ENCODE measurements at places on chromosomes 4 and X.

- no peak for DNase-seq
Observed at GRCh38 chr4:175066923-175067627, 148.9 kb downstream of the ADAM29 start.

DNA sequence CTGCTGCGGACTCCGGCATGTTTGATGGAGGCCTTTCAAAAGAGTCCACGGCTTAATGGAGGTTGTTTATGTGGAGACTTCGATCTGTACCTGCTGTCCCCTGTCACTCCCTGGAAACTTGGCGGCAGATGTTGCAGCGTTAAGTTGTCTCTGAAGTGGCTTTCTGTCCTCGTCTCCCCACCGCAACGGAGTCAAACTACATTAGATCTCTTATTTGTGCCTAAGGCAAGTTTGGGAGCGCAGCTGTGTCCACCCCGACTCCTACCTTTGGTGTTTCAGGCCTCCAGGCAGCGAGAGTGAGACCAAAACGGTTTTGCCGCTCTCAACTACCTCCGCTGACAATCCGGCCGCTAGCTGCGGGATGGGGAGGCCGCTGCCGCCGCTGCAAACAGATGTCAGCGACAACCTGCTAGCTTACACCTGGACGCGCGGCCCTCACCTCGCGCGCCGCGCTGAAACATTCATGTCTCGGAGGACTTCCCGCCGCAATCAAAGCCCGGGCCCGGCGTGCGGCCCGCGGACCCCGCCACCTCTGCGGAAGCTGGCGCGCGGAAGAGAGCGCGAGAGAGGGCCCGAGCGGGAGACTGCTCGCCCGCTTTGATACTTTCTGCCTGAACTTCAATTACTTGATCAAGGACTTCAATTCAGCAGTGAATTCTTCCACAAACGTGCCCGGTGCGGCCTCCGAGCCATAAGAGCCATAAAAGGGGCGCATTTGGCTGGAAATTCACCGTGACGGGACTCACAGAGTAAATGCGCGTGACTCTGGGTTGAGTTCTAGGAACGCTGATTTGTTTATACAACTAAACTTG is 108.4 kb downstream of the ANTXR2 start:
- DNase-seq = no peak

GRCh38 chr4:120007191-120007871 is 59.3 kb downstream of the MAD2L1 start:
- no peak for DNase-seq

DNA sequence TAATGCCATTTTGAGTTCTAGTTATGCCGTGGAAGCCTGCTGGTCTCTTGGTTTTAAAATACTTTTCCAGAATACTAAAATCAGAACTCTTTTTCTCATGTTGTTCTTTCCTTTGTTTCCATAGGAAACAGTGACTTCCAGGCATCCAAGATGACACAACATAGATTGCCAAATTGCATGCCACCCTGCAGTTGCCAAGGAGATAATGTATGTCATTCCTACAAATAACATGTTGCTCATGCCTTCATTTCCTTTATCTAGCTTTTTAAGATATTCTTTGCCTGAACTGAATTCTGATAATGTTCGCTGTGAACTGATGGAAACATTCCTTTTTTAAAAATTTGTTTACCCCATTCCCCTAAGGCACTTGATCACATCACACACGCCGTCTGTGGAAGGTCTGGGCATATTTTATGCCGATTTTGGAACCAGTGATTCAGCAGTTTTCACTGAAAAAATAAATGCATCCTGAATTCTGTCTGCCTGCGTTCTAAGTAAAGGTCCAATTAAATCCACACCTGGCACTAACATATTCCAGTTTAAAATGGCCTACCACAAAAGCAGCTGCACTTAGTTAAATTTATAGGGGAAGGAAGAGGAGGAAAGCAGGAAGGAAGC is 38.0 kb upstream of the COX7B2 start:
- no peak for DNase-seq

GRCh38 chr4:1359144-1359501 is 12.1 kb downstream of the UVSSA start:
- no peak for DNase-seq

DNA sequence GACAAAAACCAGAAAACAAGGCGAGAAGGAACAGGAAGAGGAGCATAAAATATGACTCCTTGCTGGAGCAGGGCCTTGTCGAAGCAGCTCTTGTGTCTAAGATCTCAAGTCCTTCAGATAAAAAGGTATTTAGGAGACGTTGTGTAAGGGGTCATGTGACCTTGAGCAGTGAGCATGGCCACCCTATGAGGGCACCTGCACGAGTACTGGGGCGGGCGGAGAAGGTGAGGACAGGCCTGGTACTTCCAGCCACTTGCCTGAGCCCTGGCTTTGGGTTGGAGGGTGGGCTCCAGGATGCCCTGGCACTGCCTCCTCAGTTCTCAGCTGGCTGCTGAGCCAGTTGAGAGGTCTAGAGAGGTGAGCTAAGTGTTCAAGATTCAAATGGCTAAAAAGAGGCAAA is 29.9 kb downstream of the NSD2 start:
- DNase-seq = no peak

DNA sequence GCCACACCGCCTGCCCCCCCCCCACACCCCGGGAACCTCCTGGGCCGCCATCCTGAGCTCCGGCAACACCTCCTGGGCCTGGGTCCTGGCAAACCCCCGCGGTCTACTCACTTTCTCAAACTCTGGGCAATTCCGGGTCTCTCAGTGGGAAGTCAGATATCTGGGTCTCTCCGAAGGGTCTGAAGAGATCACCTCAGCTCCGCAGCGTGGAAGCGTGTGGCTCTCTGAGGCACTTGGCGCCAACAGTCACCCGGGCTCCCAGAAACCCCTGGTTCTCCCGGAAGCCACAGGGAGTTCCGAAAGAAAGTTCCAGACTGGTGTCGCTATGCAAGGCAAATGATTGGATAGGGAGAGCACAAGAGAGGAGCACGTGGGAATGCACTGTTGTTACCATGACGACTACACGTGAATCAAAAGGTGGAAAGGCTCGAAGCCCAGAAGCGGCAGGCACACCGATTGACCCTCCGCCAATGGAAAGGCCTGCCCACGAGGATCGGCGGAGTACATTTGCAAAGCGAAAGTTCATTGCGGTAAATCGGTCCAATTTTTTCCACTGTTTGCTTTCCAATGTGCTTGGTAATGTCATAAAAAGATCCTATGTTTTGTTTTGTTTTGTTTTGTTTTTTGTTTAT is at the start of gene PNMA6E:
PNMA6E (minus strand) TSS at position 218 of the 632 bp plus-strand sequence. CDS start 2,501 bp downstream, outside the sequence.
- no peak for DNase-seq

DNA sequence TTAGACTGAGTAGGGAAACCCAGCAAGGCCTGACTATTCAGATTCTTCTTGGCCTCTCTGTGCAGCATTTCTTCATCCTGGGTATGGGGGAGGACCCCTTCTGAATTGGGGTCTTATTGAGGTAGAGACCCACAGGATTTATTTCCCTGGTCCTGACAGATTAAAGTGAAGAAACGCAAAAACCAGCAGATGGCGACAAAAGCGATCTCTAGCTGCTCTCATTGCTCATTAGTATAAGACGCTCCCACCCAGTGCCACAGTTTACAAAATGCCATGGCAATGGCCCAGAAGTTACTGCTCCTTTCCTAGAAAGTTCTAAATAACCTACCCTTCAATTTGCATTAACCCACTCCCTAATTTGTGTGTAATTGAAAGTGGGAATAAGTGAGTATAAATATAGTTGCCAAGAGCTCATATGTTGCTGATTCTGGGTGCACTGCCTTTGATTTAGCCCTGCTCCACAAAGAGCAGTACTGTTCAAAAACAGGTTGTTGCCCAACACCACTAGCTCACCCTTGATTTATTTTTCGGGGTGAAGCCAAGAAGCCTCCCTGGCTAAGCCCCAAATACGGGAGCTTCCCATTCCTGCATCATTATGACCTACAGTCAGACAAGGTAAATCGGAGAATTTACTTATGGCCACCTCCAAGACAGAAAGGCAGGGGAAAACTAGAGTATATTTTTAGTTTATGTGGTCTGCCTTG is 3.7 kb upstream of the BEX4 start:
- DNase-seq = peak; percentile 31
